ENCODE measurements at places on chromosomes 7 and 10.

DNA sequence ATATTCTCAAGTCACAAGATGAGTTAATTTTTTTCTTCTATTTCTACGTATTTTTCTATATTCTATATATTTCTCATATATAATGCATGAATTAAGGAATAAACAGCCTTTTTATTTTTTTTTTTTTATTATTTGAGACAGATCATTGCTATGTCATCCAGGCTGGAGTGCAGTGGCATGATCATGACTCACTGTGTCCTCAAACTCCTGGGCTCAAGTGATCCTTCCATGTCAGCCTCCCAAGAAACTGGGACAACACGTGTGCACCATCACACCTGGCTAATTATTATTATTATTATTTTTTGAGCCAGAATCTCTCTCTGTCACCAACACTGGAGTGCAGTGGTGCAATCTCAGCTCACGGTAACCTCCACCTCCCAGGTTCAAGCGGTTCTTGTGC is 1.5 kb downstream of the CLDN12 start:
- no peak for DNase-seq

- DNase-seq: no peak
Observed at GRCh38 chr7:156090988-156091387, 278.7 kb upstream of the SHH start.

DNA sequence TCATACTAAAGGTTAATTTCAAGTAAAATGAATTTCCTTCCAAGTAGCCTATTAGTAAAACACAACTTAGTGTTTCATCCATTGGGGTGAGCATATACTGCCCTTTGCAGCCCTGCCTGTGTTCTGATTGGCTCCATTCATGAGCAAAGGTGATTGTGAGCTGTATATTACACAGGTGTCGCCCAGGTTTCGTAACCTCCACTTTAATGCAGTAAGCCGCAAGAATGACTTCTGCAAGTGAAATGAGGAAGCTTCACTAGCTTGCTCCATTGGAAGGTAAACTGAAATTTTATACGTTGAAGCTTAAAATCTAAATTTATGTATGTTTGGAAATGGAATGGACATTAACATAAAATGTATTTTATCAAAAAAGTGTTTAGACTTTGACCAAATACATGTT is 24.4 kb downstream of the MTURN start:
- DNase-seq: no peak

GRCh38 chr10:82468453-82468852 is 593.5 kb downstream of the NRG3 start:
- no peak for DNase-seq

GRCh38 chr10:125455855-125456254 is 227.1 kb downstream of the TEX36 start:
- no peak for DNase-seq

- no peak for DNase-seq
Observed at GRCh38 chr10:124287071-124287685, 131.5 kb downstream of the OAT start.

DNA sequence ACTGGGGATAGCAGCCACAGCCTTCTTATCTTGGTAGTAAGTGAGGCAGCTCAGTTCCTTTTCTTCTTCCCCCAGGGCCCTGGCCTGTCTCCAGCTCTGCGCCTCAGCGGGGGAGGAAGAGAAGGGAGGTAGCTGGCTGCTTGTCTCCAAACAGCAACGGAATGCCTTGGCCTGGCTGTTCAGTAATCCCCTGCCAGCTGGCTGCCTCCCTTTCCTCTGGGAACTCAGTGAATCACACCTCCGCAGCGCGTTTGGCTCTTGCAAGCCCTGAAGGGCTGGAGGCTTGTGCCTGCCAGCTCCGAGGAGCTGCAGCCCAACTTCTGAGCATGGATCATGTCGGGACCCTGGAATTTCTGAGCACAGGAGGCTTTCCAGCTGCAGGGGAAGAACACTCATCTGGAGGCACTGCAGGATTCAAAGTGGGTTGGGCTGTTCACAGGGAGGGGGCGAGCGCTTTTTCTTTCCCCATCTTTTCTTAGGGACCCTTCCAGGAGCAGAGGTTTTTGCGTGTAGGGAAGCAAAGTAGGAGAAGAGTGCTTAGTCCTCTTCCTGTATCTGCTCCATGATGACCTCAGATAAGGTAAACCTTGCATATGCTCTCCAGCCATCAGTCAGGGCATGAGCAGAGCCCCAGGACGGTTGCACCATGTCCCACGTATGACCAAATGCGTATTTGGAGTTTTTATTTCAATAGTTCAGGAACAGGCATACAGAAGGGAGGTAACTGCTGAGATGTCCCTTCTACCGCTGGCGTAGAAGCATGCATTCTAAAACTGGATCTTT is 253.2 kb upstream of the INHBA start:
- DNase-seq: peak; percentile 85

DNA sequence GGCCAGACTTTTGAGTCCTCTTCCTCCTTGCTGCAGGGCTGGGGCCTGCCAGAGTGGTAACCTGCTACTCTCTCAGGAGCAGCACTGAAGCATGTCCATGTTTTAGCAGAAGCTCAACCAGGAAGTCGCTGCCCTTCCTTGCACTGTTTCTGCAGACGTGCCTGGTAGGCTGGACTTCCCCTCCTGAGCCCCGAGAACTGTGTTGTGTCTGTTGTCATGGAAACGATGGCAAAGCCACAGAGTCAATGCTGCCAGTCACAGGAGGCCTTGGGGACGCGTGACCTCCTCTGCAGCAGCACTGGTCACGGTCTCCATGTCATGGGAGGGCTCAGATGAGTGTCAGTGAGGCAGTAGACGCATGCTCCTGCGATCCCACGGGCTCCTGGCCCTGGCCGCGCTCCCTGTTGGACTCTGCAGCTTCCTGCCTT is 145.5 kb downstream of the FANK1 start:
- peak; percentile 90 for DNase-seq
